NCI-H1092 (cell line): ENCODE measurements at places on chromosomes 1 and 21.

- DNase-seq = no peak
Measured at GRCh38 chr1:18891426-18891780, 11.0 kb downstream of the ALDH4A1 start.

DNA sequence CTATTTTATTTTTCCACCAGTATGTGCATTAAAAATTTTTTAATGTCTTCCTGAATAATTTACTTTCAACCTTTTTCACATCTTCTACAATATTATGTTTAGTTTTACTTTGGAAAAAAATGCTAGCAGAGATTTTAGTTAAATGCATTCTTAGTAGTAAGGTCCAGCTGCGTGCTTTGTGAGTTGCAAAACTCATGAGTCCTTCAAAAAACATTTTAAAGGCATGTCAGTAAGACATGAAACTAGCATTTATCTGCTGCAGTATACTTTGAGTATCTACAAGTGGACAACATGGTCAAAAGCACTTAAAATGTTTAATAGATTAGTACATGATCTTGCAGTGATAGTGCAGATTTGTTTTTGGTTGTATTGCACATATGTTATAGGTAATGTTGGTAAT is 139.0 kb downstream of the HS2ST1 start:
- no peak for DNase-seq

GRCh38 chr1:212536586-212536985 is 72.0 kb upstream of the ATF3 start:
- no peak for DNase-seq

DNA sequence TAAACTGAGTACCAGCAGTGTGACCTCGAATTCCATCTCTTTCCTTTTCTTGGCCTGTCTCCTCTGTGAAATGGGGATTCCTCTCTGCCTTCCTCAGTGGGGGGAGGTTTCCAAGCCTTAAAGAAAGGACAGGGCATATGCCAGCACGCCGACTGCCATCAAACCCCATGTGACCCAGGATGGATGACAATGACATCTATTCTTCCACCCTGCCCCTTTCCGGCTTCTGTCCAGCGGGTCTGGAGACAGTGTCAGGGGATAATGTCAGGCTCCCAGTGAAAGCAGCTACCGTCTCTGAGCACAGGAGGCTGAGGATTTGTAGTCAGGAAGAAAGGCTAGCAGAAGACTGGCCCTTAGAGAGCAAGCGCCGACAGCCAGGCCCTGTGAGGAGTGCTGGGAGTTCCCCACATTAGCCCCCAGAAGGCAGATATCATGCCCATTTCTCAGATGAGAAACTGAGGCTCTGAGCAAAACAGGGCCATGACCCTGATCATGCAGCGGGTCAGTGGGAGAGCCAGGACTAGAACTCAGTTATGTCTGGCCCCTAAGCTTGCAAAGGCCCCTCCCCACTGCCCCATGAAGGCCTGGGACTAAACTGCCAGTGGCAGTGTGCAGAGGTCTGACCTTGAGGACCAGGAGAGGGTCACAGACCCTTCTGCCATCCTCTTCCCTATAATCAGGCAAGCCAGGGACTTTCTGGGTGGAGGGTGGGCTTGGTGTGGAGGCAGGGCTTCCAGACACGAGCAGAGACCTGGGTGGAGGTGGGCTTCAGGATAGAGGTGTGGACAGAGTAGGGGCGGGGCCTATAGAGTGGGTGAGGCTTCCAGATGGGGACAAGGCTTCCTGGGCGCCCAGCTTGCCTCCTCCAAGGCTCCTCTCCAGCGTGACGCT is 30.1 kb downstream of the CDCA8 start:
- no peak for DNase-seq

DNA sequence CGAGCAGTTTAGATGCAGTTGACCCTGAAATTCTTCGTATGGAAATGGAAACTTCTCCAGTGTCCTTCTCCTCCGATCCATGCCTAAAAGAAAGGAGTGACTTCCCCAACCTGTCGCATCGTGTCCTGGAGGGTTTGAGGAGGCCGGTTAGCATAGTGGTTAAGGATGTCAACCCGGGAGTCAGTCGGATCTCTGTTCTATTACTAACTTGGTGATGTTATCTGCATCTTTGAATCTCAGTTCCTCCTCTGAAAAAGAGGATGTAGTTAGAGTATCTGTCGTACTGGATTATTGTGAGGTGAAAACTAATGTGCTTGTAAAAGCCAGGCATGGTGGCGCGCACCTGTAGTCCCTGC is 684 bp downstream of the ZBTB8B start:
- DNase-seq = no peak

DNA sequence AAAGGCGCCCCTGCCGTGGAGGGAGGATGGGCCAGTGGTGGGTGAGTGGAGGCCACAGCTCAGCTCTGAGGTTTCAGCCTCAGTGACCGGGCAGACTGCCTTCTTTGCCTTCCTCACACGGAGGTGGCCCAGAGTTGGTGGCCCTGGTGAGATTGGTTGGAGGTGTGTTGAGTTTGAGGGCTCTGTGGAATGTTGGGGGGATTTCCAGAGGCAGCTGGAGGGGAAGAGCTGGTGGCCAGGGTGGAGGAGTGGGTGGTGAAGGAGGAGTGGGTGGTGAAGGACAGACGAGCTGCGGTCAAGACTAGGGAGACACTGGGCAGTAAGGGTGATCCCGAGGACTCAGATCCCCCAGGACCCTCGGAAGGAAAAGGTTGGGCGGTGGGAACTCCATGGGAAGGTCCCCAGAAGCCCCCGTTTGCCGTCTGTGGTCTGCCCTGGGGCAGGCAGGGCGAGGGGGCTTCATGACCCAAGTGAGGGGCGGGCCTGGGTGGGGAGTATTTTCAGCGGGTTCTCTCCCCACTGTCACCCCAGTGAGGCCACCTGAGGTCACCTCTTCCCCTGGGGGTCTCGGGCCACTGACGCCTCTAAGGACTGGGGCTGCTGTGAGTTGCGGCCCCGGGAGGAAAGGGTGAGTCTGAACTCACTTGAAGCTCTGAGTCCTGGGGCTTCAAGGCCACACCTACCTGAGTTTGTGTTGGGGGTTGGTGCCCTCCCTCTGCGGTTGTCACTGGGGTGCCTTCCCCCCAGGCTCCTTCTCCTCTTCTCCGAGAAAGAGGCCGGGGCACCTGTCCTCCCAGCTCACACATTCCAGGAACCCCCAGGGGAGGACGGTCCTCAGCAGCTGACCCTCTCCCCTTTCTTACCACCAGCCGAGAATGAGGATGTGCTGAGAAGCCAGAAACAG is 22.7 kb upstream of the PIK3CD start:
- no peak for DNase-seq

DNA sequence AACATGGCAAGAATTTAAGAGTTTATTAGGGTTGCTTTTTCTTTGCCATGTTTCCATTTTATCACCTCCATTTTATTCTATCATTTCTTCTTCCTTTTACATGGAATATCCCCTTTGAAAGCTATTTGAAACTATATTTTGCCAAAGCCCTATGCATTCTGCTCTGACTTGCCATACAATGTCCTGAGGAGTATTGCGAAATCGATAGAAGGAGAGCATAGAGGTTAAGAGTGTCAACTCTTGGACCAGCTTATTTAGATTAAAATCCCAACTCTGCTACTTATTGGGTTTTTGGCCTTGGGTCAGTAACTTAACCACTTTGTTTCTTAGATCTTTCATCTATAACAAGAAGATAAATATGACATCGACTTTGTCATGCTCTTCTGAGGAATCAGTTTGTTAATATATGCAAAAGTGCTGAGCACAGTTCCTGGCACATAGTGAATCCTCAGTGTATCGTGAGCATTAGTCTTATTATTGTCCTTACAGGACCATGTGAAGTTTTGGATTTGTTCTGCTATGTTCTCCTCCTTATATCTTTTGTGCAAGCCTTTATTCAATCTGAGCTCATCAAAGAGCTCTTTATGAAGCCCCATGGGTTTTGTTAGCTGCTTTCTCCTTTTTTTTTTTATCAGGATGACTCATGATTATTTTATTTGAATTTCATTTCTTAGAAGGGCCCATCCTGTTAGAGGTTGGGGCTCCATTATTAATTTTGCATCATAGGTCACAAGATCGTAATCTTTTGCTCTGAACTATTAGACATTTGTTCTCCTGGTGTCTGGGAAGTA is 17.6 kb downstream of the ACKR1 start:
- DNase-seq = no peak

GRCh38 chr1:67342076-67342890 is 34.6 kb downstream of the IL12RB2 start:
- no peak for DNase-seq

DNA sequence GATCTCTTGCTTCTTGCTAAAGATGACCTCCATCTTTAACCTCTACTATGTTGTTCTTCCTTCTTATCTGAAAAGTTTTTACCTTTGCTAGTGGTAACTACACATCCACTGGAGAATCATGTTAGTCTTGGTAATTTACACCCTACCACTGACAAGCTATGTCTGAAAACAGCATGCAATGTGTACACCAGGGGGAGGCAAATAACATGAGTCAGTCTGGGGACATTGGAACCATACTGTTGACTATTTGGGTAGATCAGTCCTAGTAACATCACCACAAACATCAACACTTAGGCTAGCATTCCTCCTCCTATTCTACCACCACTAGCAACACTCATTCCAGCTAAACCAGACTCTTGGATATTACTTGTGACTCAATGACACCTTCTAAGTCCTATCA is 549.0 kb downstream of the KCNT2 start:
- no peak for DNase-seq

GRCh38 chr1:153610334-153610733 is 2.6 kb downstream of the S100A16 start:
- DNase-seq = no peak

GRCh38 chr1:46180082-46180616 is 3.9 kb upstream of the P3R3URF start:
- no peak for DNase-seq

GRCh38 chr1:186443638-186444037 is 17.3 kb downstream of the PDC start:
- DNase-seq = no peak

DNA sequence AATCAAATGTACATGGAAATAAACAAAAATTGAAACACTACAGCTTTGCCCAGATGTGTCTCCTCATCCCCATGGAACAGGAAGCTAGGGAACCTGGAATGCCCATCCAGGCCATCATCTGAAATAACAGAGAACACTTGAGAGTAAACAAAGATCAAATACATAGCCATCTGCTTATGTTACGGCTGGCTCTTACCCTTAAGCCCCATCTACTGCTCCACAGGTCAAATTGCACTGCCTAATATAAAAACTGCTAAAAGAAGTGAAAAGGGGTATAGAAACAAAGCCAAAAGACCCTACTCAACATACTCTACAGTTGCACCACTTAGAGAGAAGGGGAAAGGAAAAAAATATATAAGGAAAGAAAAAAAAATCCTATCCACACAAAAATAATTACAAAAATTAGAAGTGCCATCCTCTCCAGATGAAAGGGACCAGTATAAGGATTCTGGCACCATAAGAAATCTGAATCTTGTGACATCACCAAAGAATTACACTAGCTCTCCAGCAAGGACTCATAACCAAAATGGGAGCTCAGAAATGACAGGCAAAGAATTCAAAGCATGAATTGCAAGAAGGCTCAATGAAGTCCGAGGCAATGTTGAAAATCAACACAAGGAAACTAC is 26.9 kb downstream of the OR6Y1 start:
- DNase-seq = peak; percentile 22

DNA sequence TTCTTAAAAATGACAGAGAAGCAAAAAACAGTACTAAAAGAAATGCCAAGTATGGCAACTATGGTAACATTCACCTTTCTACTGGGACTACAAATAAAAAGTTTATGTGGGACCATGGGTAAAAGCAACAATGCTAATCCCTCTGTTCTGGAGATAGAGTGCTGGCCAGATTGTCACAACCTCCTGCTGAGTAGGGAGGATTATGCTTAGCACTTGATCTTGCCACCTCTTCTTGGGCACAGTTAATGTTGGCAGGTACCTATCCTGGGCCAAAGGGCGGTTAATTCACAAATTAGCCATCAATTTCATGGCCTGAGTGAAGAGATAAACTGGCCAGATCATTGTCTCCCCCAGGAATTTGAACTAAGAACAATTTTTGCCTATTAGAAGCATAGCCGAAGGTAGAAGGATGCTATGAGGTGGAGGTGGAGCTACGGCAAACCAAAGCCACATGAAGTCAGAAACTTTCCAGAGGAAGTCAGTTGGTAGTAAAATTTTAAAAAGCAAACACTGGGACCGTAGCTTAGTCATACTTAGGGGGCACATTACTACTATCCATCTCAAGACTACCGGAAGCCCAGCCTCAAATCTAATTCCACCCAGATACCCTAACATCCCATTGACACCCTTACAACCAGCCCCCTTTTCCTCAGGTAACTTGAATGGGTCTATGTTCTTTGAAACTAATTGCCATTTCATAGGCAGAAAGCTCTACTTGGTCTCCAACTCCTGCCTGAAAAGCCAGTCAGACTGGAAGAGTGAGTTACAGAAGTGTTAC is 2.7 kb downstream of the SCYL3 start:
- no peak for DNase-seq

DNA sequence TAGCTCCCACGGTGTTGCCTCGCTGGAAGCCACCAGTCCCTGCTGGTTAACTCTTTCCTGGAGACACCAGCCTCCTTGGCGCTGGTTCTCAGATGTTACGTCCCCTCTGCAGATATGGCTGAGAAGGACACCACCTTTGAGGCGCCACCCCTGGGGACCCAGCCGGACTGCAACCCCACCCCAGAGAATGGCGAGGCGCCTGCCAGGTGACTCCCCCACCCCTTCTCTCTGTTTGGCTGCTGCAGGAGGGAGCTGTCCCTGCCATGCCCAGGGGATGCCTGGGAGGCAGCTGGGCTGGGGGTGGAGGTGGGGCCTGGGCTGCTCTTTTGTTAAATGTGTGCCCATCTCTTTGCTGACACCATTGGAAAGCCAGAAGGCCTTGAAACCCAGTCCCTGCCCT is 43.6 kb upstream of the TNFRSF1B start:
- no peak for DNase-seq

DNA sequence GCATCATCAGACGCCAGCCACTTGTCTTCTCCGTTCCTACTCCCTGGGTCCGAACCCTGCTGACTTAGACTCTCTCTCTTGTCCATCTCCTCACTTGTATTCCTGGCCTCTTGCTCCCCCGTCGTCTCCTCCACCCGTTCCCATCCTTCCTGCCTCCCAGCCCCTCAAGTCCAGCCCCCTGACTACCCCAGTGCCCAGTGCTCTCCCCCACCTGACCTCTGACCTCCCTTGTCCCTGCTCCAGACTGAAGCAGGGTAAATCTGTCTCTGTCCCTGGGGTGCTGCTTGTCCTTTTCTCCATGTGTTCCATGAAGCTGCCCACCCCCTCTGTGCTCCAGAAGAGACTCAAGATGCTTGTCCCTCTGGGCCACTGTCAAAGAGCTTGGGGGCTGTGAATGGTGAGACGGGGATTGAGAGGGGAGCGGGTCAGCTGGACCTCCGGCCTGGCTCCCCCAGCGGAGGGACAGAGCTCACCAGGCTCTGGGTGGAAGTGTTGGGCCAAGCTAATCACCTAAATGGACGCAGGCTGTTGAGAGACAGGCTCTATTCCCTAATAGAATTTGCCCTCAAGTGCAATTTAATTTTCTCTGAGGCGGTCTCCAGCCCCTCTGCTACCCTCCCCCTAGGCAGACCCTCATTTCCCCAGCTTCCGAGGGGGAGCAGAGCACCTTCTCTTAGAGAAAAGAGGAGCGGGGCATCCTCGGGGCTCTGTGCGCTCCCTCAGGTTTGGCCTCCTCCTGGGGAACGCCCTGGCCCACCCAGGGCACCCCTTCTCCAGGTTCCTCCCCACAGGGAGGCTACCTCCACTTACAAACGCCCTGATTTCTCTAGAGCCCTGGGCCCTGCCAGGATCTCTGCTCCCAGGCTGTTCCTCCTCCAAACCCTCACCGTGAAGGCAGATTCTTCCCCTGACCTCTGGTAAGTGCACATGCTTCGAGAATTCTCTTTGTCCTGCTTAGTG is 11.0 kb upstream of the LHX4 start:
- DNase-seq = no peak
